ENCODE measurements at places on chromosomes 1 and 21.

GRCh38 chr1:66533804-66534740 is at the start of gene SGIP1:
Gene SGIP1 (plus strand): TSS chr1:66534153. CDS start chr1:66534359, 206 bp downstream.
- DNase-seq, result peak; percentile 12

DNA sequence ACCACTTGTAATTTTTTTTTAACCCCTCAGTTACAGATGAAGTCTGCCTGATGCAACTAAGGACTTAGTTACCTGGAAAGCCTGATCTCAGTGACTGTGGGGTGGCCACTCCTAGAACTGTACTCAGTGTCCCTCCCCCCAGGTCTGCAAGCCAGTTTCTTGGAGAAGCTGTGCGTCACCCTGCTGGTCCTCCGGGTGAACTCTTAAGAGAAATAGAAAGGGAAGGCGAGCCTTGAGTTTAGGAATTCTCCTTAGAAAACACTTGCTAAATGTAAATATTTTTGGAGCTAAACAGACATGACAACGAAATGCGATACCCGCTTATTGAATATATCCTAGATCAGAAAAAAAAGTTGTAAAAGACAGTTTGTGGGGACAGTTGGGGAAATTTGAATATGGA is 730 bp downstream of the SLC16A4 start:
- no peak for DNase-seq

DNA sequence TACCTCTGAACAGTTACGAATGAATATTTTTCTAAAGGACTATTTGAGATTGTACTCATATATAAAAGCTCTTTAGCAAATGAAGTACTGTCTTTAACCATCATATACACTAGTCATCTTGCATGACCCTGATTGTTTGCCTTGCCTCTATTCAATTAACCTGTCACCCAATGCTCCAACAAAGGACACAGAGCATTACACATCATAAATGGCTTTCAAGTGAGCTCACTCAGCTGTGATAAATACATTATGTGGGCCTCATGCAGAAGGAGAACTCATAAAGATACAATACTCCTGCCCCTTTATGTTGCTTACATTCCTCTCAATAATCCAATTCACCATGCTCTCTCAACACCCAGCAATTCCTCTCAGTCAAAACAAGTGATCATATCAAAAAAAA is 993.0 kb upstream of the PRMT6 start:
- DNase-seq, result peak; percentile 76

GRCh38 chr21:15761507-15762100 is 31.8 kb downstream of the USP25 start:
- DNase-seq, result no peak

GRCh38 chr1:186957314-186957713 is 128.6 kb downstream of the PLA2G4A start:
- no peak for DNase-seq

DNA sequence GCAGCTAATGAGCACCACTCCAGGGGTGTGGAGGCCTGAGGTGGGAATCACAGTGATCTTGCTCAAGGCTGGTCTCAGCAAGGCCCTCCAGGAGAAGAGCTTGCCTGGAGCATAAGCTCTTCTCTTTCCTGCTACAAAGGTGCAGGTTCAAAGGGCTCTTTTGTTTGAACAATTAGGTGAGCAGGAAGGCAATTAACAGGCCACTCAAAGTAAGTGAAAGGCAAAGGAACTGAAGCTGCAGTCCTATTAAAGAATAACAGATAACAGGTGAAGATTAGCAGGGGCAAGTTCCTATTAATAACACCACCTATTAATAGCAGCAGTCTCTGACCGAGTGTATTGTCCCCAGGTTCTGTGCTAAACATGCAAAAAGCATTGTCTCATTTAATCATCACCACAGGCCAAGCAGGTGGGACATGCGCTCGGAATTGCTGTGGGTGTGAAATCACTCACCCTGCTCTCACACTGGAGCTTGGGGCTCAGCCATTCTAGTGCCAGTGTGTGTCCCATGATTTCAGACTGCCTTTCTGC is 113.8 kb downstream of the RHOU start:
- no peak for DNase-seq

- no peak for DNase-seq
These were observed 17.1 kb downstream of the EPHA2 start for GRCh38 chr1:16138772-16139221.

DNA sequence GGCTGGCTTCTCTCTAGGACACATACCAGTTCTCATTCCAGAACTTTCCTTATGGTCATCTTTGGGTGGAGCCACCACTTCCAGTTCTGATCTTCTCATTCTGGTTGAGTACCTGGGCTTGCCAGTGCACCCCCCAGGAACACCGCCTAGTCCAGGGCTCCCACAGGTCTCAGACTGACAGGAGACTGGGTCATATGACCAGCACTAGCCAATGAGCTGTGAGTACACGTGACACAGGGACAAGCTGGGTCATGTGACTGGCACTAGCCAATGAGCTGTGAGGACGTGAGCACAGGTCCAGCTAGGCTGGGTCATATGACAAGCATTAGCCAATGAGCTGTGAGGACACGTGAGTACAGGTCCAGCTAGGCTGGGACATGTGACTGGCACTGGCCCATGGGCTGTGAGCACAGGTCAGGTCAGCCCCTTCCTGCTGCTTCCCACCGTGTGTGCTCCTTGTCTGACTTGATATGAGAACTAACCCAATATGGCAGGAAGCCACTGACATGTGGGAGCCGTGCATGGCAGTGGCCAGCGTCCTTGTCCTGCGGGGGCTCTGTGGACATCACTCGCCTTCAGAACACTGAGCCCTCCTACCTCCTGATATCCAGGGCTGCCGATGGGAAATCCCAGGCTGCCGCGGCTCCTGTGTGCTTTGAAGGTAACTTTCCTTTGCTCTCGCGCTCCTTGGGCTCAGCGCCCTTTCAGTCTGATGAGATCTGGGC is 22.7 kb downstream of the KRTAP10-1 start:
- DNase-seq, result no peak

- no peak for DNase-seq
These were observed 2.3 kb downstream of the PCNT start for GRCh38 chr21:46326110-46326703.

DNA sequence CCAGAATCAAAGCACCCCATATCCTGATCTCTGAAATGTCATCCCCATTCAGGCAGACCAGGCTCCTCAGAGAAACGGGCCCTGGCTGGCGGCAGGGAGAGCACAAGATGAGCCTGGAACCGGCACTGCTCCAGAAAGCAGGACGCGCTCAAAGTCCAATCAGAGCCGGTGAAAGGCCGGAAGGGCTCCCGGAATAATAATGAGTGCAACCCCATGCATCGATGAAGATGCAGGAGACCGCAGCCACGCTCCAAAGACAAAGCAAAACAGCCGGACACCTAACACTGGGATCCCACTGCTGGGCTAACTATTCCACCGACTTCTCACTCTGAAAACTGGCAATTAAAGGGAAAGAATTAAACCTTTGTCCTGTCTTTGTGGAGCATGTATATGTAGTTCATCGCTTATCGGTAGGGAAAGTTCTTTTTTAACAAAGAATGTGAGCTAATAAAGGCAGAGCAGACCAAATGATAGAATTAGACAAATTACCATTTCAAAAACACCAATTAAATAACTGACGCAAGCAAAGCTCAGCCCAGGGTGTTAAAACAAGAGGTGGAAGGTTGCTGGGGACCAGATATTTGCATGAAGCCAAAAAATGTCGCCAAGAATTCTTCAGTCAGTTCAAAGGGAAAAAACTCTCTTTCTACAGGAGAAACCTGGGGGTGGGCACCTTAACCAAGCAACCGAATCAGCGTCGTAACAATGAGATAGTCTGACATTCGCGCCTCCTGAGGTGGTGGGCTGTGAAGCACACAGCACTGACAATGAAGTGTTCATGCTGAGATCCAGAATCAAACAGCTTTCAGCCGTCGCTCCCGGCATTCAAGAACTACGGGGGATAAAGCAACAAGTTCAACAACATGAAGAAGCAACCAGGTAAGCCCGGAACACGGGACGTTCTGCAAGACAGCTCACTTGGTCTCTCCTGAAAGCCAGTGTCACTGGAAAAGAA is 95.2 kb downstream of the NPHP4 start:
- no peak for DNase-seq

GRCh38 chr1:109112056-109112651 is 1.8 kb upstream of the ELAPOR1 start:
- DNase-seq, result no peak

DNA sequence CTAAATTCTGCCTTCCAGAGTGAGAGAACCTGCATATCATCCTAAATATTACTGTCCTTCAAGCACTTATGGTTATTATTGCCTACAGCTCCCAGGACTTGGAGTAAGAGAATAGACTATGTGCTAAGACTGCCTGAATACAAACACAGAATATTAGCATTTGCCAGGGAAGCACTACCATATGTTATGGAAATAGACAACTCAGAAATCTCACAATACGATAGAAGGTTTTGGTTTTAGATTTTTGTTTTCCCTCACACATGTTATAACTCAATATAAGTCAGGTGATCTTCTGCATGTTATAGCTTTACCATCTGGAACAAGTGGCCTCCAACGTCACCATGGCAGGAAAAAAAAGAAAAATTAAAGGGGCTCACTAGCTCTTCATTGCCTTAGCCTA is 413.9 kb downstream of the LRRIQ3 start:
- no peak for DNase-seq

- DNase-seq, result no peak
These were observed 63.1 kb downstream of the ELK4 start for GRCh38 chr1:205568469-205569361.

DNA sequence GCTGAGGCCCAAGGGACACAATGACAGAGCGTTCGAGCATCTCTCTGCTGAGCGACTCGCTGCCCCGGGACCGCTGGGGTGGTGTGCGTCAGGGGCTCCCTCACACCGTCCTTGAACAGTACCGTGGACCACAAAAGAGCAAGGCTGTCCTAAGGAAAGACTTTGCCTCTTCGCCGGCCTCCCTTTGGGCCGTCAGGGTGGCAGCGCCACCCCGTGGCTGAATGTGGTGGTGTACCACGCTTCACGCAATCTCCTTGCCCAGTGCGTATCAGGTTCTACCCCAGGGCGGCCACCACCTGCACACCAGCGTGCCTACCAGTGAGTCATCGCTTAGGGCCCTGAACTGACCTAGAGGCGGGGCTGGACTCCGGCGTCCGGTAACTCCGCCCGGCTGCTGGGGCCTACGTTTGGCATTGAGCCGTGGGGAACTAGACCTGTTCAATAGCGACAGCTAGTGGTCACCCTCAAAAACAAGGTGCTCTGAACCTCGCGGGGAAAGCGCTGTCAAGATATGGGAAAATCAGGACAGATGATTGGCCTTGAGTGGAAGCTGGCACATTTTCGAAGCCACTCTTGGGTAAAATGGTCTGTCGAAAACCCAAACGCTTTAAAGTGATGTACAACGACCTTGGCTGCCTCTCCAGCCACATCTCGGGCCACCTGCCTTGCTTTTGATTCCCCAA is 8.1 kb upstream of the TRAF3IP3 start:
- no peak for DNase-seq

- DNase-seq, result peak; percentile 43
These were observed 75.8 kb upstream of the MCOLN3 start for GRCh38 chr1:85124091-85124490.

DNA sequence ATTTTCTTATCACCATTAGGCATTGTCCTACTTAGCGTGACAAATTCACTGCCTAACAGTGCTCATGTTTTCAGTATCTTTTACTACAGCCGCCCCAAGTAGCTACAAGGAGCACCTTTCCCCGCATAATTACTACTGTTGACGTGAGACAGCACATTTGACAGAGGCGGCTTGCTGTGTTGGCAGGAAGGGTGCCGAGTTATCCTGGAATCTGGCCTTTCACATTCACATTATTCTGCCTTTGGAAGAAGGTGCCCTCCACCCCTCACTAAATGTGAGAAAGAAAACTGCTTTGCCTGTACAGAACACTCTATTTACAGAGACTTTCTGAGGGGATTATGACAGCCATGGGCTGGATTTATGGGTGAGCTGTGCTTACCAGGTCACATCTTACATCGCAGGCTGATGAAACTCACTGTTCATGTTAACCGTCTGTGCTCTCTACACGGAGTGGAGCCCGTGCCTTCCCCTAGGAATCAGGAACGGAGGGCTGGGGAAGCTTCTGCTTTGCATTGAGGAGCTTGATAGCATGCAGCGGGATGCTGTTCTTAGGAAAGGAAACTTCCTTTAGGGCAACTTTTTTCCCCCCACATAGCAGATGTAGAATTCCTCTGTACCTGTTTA is 148.0 kb upstream of the ZRANB2 start:
- no peak for DNase-seq

- DNase-seq, result no peak
These were observed 29.6 kb downstream of the IVNS1ABP start for GRCh38 chr1:185287451-185287850.

DNA sequence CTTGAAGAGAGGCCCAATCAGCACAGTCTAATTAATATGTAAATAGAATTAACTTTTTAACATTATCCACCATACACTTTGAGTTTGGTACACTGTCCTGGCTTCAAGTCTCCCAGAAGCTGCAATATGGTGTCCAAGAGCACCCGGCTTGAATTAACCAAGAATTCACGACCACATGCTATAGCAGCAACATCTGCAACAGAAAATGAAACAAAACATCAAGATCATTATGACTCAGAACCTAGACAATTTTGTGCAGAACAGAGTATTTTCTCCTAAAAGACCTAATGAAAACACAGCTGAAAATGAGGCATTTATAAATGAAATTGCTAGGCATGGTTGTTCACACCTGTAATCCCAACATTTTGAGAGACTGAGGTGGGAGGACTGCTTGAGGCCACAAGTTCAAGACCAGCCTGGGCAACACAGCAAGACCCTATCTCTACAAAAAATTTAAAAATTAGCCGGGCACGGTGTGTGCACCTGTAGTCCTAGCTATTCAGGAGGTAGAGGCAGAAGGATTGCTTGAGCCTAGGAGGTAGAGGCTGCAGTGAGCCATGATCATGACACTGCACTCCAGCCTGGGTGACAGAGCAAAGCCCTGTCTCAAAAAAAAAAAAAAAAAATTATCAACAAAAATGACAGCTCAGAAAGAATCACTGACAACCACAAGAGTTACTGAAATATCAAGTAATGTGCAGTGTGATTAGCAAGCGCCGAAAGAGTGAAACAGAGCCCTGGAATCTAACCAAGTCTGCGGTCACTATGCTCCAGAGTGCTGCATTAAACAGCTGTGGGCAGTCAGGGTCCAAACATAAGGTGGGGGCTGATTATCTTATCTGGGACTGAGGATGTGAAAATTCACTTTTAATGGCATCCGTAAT is 45.3 kb downstream of the HSF2BP start:
- no peak for DNase-seq

DNA sequence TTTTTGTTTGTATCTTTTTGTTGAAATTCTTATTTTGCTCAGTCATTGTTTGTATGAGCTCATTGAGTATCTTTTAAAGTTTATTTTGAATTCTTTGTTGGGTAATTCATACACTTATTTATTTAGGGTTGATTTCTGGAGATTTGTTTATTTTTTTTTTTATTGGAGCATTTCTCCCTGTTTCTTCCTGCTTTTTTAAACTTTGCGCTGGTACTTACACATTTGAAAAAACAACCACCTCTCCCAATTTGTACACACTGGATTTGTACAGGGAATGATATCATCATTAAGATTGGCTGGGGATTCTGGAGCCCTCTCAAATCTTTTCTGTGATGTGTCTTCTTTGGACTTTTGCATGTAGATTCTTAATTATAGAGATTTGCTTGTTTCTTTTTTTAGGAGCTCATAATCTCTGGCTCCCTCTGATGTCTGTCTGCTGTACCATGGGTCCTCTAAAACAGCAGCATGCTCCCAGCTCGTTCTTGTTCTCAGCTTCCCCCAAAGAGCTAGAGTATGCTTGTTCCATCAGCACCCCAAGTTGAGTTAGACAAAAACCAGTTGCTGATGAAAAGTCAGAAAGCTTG is 310.7 kb downstream of the DUSP10 start:
- DNase-seq, result no peak

All from DMS79 (cell line).